ENCODE measurements at places on chromosomes 12 and 14. TPM values are rescaled to one million over a fixed set of nuclear protein-coding genes. Genes with fewer than 3 reads are reported as not detected.
A peak's percentile ranks its signal among the peaks of the same experiment; 100 is the strongest.

DNA sequence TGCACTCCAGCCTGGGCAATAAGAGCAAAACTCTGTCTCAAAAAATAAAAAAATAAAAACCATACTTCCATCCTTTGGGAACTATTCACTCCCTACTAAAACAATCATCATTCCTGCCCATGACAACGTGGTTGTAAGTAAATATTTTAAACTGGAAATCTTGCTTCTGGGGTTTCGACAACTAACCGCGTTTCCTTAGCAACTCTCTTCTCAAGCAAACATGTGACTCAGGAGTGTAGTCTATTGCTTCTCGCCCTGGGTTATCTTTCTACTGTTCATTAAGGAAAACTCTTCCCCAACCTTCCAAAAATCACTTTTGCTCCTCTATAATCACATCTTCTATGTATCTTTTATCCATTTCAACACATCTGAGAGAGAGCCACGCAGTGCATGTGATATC, 21.8 kb downstream of the APPL2 start:
- DNase-seq: no peak

GRCh38 chr14:34987180-34987579, 4.4 kb downstream of the SRP54 start:
- DNase-seq: no peak

DNA sequence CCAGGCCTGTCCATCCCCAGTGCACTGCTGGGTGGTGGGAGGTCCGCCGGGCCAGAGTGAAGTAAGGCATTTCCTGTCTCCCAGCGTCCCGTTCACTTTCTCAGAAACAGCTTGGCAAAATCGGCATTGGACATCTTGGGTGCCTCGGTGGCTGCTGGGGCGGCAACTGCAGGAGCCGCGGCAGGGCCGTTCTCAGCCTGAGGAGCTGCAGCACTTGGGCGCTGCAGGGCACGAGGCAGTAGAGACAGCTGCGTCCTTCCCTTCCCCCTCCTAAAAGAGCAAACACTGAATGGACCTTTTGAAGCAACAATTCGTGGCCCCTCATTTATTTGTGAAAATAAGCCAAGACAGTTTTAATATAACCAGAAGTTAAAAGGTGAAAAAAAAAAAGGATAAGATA, 8.3 kb downstream of the FICD start:
- DNase-seq: peak; percentile 34

DNA sequence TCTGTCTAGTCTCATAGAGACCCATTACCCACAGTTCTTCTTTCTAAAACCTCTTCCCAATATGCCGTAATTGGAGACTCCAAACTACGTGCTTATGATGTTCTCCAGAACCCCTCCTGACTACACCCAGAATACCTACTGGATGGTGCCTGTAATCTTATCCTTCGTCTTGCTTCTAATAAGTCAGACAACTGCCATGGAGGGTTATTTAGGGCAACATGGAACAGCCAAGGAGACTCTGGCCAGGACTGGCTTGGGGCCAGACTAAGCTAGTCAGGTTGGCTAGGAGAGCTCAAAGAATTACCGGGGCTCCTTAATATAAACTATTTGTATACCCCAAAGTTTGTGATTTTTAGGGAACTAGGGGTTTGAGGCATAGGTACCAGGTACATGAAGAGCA, 6.8 kb downstream of the PFKM start:
- DNase-seq: peak; percentile 81

- DNase-seq: no peak
These were observed 160.6 kb downstream of the ADGRD1 start for GRCh38 chr12:131114271-131114670.

DNA sequence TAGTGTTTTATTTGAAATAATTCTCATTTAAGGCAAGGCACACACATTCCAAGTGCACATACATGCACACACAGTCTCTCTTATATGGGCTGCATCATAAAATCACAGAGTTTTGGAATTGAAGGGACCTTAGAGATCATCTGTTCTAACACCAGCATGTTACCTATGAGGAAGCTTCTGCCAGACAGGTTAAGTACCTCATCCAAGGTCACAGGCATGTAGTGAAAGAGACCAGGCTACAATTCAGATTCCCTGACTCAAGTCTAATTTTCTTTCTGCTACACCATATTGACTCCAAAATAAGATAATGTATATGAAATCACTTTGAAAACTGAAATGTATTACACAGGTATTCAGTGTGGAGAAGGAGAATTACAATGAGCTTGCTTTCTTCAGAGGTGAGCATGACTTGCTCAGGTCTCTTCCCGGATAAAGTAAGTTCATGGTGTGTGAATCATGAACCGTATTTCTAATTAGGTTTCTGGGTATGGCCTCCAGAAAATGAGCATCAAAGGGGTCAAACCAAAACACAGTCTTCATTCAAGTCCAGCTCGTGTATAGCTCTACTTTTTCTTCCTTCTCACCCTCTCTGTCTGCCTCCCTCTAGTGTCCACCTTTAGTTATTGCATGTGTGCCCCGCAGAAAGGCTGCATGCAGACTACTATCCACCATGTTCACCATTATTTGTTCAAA, 411.9 kb downstream of the FUT8 start:
- DNase-seq: peak; percentile 75

- DNase-seq: no peak
These were observed 8.0 kb downstream of the SLC2A14 start for GRCh38 chr12:7864601-7865150.

The OVCH1 gene
- 0.10 TPM for total RNA-seq

DNA sequence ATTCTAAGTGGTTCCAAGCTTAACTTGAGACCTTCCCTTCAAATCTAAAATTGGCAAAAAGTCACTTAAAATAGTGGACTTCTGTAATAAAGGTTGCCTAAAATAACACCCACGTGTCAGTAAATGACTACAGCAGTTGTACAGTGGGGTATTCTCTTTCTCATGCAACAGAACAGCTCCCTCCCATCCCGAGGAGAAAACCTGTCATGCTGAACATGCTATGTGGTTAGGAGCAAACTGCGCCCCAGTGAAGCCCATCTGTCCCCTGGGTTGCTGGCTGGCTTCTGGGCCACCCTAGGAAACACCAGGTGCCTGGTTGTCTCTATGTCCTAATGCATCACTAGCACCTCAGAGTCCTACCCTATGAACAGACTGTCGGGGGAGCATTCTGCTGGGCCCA, 2.7 kb downstream of the BTBD6 start:
- DNase-seq: no peak

DNA sequence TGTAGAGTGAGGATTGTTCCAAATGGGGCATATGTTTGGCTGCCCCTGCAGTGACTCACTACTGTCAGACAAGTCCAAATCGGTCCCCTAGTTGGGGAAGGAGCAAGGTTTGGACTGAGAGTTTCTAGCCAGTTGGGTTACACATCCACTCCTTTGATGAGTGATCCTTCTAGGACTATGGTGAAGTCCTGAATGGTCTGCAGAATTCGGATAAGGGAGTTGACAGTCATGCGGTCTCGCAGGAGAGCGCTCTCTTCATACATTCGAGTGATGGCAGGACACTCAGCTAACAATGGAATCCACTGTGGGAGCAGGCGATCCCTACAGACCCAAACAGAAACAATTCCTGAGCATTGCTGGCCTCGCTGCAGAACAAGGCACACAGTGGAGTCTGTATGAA, 61.5 kb upstream of the SINHCAF start:
- no peak for DNase-seq

DNA sequence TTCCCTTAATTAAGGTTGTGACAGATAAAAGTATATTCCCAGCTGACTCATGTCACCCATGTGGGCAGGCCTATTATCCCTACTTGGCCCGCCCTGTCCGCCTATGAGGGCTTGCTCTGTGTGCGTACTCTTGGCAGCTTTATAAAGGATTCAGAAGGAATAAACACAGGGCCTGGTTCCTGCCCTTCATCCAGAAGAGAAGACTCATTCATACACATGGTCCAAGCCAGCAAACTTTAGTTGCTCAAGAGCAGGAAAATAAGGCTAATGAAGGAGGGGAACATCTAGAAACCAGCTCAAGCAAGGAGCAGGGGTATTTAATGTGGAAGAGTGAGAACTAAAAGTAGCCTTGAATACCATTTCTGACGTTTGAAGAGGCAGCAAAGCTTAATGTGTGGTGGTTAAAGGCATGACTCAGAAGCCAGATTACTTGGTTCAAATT, 141.9 kb downstream of the CRADD start:
- DNase-seq: peak; percentile 59

The IAPP gene
- total RNA-seq: not detected

DNA sequence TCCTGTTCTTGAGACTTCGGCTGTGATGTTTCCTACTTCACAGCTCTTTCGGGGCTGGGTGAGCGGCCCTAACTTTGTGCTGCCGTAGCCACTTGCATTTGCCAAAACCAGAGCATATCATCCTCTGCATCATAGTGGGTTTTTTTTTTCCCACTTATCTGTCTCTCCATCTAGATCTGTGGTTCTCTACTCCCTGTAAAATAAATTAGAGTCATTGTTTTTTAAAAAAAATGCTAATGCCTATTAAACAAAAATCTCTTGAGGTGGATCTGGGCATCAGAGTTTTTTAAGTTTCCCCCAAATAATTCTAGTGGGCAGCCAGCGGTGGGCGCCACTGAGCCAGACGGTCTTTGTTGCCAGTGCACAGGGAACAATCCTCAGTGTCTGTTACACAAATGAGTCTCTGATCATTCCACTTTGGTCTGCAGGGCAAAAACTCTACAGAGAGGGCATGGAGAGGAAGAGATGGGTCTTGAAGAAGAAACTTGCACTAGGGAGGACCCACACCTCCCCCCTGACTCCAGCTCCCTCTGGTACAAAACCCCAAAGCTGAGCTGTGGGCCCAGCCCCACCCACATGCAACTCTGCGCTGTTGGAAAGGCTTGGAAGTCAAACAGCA, 62.4 kb upstream of the BCL2L14 start:
- no peak for DNase-seq

The MCRS1 gene
- 51.8 TPM for total RNA-seq
